Stimulated activated CD8-positive, alpha-beta memory T cell treated with anti-CD3 and anti-CD28 coated beads, Interleukin-2, amount 100 ng/mL, for 1 hour (primary cell): ENCODE measurements at places on chromosomes 5 and 9.

DNA sequence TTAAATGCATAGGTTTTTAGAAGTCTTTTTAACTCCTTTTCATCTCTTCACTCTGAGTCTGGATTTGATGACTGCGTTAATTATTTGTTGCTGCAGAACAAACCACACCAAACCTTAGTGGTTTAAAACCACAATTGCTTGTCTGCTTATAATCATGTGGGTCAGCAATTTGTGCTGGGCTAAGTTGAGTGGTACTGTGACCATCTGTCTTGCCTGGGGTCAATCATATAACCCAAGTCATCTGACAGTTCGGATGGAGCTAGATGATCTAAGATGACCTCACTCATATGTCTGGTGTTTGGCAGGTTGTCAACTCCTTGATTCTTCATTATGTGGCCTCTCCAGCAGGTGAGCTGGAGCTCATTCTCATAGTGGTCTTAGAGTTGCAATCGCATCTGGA lies 219.1 kb upstream of the ELAVL2 start:
- no peak for DNase-seq

- DNase-seq = no peak
Measured at GRCh38 chr9:116099821-116100220, 53.8 kb upstream of the PAPPA start.

DNA sequence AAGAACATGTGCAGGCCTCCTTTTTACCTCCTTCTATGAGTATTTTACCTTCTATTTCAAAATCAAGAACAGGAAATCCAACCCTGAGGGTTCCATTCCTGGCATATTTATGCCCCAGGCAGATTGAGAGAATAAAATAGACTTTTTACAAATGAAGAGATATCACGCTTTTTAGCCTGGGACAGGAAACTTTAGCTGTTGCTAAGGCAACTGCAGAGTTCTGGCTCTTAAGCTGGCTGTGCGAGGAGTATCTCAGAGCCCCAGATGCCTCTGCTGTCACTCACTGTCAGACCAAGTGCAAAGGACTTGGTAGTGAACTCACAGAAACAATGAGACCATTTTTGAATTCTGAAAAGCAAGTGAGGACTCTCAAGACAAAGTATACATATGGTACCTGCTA lies 69.5 kb upstream of the HSPB3 start:
- no peak for DNase-seq

DNA sequence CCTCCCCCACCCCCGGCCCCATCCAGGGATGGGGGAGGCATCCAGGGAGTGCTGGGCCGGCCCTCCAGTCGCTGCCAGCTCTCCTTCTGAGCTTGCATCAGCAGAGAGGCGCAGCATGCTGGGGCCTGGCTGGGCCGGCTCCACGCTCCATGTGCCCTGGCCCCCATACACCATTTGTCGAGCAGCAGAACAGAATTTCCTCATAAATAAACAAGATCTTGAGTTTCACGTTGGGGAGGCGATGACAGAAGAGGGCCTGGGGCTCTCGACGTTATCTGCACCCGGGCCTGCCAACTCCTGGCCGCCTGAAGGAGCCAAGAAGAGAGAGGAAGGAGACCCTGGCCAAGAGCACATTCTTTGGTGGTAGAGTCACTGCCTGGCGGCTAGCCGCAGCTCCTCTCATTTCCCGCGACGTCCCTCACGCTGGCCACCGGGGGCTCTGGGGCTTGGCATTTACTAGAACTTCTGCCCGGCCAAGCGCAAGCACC lies 177.0 kb downstream of the FGF18 start:
- DNase-seq = no peak

- DNase-seq = no peak
Measured at GRCh38 chr9:136002881-136003280, 41.7 kb upstream of the UBAC1 start.

DNA sequence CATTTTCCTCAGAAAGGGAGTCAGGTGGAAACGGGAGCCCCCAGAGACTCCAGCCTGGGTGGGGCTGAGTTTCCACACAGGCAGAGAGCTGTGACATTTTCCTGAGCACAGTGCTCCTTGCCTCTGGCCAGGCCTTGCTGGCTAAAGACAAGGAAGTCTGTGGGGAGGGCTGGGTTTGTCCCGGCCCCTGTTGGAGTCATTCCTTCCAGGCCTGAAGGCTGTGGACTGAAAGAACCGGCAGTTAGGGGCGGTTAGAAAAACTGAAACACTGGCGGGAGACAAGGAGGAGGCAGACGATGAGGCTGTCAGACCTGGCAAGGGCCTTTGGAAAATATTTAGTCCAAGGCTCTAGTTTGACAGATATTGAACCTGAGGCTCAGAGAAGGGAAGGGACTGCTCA lies 29.9 kb downstream of the COL15A1 start:
- no peak for DNase-seq

GRCh38 chr5:83145241-83145640 lies 67.9 kb downstream of the XRCC4 start:
- DNase-seq = no peak

DNA sequence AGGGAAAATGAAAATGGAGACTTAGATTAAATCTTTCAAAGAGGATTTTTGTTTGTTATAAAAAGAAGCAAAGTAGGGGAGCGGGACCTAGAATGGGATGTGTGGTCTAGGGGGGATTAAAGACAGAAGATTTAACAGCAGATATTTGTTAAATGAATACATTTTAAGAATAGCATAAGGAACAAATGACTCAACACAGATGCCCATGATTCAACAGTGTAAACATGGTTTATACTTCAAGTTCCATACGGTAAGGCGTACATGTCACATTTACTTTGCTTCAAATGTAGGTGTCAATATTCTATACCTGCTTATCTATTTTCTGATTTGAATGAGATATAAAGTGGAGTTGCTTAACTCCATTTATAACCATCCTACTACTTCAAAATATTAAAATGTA lies 1.5 kb downstream of the TICAM2 start:
- no peak for DNase-seq

- no peak for DNase-seq
Measured at GRCh38 chr5:57681942-57682341, 199.3 kb upstream of the ACTBL2 start.

GRCh38 chr5:149798466-149798865 lies 68.4 kb downstream of the PPARGC1B start:
- no peak for DNase-seq

- DNase-seq = no peak
Measured at GRCh38 chr5:102539562-102539961, 40.8 kb upstream of the SLCO6A1 start.

- DNase-seq = no peak
Measured at GRCh38 chr5:53616939-53617549, 56.6 kb downstream of the NDUFS4 start.

DNA sequence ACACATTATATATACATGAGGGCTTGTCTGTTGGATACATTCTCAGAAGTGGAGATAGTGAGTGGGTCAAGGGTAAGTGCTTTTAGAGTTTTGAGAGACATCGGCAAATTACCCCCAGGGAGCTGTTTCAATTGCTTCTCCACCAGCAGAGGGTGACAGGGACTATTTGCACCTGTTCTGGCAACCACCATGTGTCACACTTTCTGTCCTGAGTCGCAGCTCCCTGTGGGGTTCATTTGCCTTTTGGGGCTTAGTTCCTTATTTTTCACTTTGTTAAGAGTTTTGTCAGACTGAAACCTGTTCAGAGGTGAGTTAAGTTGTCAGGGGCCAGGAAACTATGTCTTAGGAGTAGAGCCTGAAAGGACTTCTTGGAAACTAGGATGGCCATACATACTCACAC lies 20.1 kb upstream of the SLC36A1 start:
- DNase-seq = no peak

DNA sequence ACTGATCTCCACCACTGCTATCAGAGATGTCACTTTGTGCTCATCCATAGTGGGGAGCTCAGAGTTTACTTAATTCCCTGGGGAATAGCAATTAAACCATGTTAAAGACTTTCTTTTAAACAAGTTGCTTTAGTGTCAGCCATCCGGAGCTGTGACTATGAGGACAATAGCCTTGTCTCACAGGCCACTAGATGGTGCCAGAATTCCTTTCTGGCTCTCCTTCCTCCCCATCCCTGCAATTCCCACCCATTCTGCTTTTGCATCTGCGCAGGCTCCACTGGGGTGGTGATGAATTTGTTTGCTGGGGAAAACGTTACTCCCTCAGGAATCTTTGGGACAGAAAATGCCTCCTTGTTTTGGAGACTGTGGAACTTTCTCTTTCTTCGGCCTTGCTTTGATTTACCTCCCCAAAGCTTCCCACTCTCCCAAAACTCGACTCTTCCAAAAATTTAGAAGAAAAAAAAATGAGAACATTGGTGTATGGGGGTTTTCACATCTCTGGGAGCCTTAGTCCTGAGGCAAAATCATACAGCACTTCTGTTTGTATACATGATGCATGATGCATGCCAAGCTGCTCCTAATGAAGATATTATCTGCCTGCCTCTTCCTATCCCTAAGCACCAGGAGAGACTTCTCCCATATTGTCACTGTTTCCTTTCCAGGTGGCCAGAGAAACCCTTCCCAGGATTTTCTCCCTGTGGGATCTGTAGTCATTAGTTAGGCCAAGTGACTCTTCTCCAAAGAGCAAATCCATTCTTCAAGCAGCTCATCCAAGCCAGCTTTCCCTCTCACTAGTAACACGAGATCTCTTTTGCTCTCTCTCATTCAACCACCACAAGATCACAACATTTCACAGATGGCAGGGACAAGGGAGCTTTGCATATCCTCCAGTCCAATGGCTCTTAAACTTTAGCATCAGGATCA lies 466.1 kb downstream of the TLR4 start:
- DNase-seq = no peak

- no peak for DNase-seq
Measured at GRCh38 chr9:113973226-113973625, 97.1 kb downstream of the ZNF618 start.

- no peak for DNase-seq
Measured at GRCh38 chr9:90477535-90477934, 165.1 kb downstream of the DIRAS2 start.

DNA sequence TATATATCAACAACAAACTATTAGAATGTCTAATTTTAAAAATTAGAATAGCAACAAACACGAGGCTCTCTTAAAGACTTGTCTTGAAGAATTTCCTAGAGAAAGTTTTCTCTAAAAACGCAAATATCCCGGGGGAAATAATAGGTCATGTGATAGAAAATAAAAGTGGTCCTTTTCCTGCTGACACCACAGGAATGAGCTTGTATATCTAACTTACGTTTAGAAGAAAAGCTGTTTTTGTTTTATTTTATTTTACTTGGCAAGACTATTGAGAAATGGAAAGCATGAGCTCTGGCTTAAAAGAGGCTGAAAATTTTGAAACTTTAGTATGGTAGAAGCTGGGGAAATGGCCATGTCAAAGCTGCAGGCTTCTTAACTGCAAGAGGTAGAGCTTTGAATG lies 465.0 kb downstream of the AGTPBP1 start:
- no peak for DNase-seq

DNA sequence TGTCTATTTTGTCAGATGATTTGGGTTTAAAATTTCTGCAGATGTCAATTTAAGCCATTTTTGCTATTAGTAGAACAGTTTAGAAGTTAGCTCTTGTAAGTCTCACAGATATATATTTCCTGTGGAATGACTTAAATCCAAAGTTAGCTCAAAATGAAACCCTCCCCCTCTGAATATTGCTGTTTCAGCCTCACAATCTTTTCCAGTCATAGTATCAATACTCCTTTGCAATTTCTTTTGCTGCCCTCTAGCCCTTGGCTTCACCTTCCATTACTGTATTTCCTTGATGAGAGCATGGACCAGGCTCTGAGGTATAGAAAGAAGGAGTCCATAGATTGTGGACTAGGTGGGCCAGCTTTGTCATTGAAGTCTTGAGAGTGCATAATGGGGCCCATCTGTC lies 124.4 kb downstream of the ATG10 start:
- no peak for DNase-seq

DNA sequence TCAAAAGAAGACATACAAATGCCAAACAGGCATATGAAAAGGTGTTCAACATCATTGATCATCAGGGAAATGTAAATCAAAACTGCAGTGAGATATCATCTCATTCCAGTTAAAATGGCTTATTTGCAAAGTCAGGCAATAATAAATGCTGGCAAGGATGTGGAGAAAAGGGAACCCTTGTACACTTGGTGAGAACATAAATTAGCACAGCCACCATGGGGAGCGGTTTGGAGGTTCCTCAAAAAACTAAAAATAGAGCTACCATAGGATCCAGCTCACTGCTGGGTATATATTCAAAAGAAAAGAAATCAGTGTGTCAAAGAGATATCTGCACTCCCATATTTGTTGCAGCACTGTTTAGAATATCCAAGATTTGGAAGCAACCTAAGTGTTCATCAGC lies 50.3 kb downstream of the AP3S1 start:
- no peak for DNase-seq

DNA sequence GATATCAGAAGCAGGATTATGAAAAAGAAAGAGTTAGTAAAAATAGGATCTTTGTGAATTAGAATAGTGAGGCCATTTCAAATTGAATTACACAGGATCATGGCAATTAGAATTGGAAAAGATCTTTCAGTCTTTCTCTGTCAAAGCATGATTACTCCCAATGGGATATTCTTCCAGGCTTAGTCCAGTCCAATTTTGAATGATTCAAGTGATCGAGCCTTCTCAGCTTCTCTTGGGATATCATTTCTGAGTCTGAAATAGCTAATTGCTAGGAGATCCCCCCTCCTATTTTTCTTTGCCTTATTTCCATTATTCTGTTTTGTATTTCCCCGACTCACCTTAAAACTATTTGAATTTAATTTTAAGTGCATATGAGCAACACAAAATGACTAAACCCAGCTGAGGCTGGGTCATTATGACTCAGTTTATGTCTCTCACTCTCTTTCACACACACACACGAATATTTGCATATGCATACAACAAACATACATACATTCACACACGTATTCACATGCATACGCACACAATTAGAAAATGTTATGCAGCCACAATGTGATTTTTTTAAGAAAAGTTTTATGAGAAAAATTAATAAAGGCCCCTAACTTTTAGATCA lies 34.8 kb upstream of the EFNA5 start:
- no peak for DNase-seq

GRCh38 chr9:84698323-84698722 lies 28.8 kb downstream of the NTRK2 start:
- DNase-seq = no peak

DNA sequence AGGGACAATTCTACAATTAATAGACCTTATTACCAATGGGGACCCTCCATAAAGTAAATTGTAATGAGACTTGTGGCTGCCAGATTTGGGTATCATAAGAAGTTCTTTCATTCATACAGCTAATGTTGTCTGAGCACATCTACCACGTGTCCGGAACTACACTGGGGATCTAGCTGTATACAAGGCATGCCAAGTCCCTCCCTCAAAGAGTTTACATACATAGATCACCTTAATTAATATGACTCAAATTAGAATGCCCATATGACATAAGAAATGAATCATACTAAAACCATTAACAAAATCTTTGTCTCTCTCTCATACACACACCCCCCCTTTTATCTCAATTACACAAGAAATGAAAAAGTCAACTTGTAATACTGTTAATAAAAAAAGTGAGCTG lies 18.0 kb upstream of the NR4A3 start:
- no peak for DNase-seq
